ENCODE measurements at places on chromosomes 4 and X.

- no peak for DNase-seq
These were observed 59.0 kb downstream of the ING2 start for GRCh38 chr4:183563874-183564273.

DNA sequence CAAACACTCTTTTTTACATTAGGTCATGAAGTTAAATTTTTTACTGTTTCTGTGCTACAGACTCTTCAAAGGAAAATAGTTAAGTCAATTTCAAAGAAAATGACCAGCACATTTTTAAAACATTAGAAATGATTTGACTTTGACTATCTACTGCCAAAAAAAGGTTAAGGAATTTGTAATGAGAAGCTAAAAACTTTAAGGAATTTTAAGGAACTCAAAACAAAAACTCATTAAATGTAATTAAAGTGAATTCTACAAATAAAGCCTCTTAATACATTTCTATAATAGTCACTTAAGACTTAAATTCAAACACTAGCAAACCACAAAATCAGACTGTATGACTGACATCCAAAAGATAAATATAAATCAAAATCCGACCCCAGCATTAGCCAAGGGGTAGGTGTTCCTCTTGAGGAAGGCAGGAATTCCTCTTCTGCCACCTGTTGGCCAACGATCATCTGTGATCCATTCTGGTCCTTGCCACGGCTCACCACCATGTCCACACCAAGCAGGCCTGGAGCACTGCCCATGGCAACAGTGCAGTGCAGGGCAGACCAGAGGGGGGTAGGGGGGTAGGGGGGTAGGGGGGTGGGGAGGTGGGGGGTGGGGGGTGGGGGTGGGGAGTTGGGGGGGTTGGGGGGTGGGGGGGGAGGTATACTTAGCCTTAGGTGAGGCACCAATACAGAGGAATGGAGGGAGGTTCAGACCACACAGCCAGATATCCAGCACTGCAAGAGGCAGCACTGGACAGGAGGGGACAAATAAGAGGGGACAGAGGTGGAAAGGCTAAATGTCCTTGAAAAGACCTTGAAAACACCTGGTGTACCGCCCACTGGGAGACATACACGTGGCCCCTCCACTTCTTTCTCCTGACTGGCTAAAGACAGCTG, 287.4 kb downstream of the CHIC1 start:
- no peak for DNase-seq

DNA sequence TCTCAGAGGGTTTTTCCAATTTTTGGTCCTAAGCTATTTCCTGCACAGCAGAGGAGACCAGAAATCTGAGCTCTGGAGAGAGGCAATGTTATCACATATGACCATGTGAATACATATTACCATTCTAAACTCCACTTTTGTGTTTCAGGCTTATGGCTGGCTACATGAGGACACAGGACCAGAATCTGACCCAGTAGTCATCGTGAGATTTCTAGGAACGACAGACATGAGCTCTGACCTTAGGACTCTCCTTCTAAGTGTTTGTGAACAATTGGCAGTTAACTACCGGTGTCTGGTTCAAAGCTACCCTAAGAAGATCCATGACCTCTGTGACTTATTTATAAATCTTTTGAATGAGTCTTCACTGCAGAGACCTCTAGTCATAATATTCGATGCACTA, 198.6 kb downstream of the NWD2 start:
- no peak for DNase-seq

- DNase-seq, result no peak
These were observed 82.9 kb downstream of the LAS1L start for GRCh38 chrX:65451663-65452062.

DNA sequence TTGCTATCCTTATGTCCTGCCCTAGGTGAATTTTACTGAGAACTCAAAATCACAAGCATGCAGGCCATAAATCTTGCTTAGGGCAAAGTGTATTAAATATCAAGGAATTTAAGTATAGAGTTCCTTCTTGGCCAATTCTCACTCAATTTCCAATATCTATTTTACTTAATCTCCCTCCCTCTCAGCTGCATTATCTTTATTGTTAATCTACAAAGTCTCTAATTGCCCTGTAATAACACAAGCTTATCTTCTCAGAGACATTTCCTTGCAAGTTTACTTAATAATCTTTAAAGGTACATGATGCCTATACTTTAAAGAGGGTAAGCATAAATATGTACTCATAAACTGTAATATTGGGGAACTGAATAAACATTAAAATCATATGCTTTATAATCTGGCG, 26.9 kb upstream of the MAOB start:
- DNase-seq, result no peak

DNA sequence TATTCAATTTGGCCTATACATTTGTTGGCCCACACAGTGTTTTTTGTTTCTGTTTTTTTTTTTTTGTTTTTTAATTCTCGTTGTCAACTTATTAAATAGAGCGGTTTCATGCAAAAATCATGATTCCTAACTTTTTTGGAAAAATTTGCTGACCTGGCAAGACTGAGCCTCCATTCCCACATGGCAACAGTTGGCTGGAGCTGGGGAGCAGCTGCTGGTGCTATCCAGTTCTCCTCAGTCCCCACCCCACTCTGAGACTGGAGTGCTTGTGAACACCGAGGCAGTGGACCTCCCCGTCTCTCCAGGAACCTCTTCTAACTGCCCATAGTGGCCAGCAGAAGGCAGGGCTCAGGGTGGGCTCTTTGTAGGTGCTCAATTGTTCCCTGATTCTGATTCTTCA, 95.7 kb upstream of the OTUD4 start:
- DNase-seq, result no peak

DNA sequence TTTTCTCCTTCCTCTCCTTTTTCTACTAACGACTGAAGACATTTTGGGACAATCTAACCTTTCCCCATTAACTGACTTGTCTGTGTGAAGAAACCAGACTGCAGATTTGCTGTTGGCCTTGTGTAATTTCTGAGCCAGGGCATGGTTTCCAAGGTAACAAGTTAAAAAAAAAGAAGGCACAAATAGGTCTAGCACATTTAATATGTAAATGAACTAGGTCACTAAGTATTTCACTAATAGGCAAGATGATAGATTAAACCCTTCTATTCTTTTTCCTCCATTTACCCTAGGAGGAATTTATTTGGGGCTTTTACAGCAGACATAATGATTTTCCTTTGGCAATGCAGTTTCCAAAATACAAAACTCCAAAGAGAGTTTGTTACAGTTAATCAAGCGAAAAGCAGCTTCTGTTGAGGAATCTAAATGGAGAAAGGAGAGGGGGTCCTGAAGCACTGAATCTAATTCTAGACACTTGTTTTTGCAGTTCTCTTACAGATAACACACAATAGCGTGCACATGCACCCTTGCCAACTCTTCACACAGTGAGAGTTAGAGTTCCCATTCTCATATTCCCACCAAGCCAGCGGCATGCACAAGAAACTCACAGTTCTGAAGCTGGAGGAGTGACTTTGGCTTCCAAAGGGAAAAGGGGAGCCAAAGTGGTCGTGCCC, 72.0 kb downstream of the TSPAN5 start:
- DNase-seq, result no peak

GRCh38 chrX:130418740-130419139, 17.0 kb downstream of the RBMX2 start:
- no peak for DNase-seq

DNA sequence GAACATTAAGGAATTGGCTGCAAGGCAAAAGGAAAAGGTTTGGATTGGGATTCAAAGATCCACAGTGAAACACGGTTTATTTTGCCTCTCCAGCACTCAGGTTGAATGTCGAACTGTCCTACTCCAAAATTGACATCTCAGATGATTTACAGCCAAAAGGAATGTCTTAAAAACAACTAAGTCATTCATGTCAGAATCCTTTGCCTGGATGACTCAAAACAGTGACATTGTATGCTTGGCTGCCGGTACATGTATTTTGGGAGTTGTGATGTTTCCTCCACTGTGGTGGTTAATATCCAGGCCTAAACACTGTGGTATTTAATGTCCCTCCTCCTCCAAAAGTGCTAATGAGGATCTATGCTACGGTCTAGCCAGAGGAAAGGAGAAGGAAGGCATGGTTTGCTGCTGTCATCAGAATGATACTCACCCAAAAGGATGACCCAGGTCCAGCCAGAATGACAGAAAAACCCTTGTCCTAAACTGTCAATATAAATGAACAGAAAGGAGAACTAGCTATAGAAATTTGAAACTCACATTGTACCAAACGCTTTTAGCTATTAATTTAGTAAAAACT, 20.9 kb downstream of the PGM2 start:
- DNase-seq, result no peak

All from activated T-helper 1 cell treated with anti-CD3 and anti-CD28 coated beads, Interleukin-2, amount 50 U/mL, for 16 hours (primary cell).